Motor neuron (in vitro differentiated cells): ENCODE measurements at places on chromosomes 1 and 21.
A peak's percentile ranks its signal among the peaks of the same experiment; 100 is the strongest.

- no peak for ATAC-seq
These were observed 77.8 kb upstream of the CD55 start for GRCh38 chr1:207243442-207244408.

GRCh38 chr1:30929135-30929889, 20.8 kb upstream of the SDC3 start:
- ATAC-seq = peak; percentile 55

DNA sequence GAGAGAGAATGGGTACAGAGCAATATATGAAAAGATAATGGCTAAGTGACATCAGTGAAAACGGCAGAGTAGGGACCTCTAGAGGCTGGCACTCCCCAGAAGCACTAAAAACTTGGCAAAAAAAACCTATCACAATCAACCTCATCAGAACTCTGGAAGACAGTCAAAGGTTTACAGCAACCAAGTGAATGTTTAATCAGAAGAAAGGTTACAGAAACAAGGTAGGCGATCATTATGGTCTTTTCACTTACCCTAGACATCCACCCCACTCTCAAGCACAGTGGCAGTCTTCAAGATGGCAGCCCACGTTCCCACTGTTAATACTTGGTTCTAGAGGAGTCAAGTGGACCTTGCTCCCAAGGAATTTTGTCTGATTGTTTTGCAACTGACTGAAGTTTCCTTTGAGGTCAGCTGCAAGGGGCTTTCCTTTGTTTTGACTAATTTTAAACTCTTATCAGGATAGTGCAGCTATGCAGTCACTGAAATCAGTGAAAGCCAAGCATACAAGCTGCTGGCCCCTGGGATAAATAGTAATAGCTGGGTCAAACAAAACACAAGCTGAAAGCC, 7.2 kb downstream of the KIFAP3 start:
- ATAC-seq = no peak

DNA sequence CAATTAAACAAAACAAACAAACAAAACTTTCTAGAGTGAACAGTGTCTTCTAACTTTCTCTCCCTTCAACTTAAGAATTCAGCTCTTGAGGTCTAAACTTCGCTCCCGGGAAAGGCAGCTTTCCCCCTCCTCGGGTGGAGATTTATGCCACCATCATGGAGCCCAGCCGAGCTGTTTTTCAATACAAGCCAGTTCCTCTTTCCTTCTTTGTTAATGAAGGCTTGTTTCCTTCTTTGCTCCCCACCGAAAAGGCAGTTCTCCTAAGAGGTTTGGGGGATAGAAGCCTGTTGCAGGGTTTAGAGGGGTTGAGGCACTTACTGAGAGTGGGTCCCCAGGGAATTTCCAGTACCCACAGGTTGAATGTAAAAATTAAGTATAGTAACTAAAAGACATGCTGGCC, 26.5 kb downstream of the OLIG1 start:
- ATAC-seq = no peak

GRCh38 chr1:68128820-68129219, 78.4 kb upstream of the DIRAS3 start:
- ATAC-seq = no peak

DNA sequence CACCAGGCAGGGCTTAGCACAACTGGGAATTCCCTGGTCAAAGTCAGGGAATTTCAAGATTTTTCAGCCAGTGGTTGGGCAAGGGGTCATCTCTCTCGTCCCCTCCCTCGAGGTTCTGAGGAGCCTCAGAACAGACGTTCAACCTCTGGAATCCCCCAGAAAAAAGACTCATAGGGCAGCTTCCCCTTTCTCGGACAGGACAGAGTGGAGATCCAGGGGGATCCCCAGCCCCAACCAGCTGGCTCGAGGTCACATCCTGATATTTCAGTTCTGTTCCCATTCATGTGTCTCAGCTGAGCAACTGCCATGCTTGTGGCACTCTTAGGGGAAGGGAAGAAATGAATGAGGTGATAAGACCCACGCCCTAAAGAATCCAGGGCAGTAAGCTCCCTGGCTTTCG, 4.9 kb upstream of the LAD1 start:
- ATAC-seq = no peak

GRCh38 chr1:40723196-40723955, 31.9 kb downstream of the NFYC start:
- ATAC-seq = no peak

GRCh38 chr1:44424747-44425146, 19.7 kb downstream of the RNF220 start:
- no peak for ATAC-seq

GRCh38 chr1:91844862-91845528, 41.0 kb downstream of the TGFBR3 start:
- ATAC-seq = peak; percentile 43

DNA sequence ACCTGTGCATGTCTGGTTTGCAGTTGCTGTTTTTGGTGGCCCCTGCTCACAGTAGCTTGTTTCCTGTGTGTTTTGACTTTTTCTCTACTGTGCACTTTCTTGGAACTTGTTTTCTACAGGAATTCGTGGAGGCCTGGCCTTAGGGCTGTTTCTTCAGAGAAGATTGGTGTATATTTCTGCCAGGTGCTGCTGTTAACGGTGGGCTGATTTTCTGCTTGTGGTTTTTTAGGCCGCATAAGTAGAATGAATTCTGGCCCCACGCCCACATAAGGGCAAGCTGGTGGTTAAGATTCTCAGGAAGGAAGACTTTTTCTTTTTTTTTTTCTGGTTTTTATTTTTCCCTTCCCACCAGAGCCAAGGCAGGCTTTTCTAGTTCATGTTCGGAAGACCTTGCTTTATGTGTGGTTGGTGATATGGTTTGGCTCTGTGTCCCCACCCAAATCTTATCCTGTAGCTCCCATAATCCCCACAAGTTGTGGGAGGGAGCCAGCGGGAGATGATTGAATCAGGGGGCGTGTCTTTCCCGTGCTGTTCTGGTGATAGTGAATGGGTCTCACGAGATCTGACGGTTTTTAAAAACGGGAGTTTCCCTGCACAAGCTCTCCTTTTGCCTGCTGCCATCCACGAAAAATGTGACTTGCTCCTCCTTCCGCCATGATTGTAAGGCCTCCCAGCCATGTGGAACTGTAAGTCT, 71.5 kb upstream of the DISP3 start:
- no peak for ATAC-seq

DNA sequence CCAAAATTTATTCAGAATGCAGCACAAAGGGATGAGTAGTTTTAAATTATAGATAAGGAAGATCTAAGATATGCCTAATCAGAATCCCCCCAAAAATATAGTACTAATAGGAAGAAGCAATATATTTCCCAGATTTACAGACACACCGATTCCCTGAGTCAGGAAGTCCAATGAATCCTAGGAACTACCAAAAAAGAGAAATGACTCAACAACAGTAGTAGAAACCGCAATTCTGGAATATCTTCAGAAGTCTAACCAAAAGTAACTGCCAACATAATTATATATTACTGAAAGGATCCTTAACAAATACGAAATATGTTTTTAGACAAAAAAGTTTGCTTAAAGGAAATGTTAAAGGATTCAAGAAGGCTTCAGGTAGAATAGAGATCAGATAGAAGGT, 10.3 kb downstream of the AHCTF1 start:
- no peak for ATAC-seq
